ENCODE measurements at places on chromosomes 16 and 17.

DNA sequence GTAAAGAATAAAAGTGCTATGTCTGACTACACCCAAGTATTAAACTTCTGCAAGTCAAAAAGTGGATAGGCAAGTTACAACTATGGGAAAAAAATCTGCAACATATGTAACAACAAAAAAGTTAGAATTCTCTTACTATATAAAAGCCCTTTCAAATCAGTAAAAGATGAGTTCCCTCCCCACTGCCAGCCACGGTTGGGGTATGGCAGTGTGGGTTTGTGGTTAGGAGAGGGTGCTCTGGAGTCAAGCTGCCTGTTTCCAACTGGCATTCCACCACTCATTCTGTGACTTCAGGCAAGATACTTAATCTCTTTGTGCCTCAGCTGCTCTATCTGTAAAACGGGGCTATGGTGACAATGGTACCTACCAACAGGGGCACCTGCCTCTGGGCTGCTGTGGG is 26.6 kb upstream of the MFSD6L start:
- DNase-seq = no peak

- DNase-seq = no peak
These were observed 152.0 kb downstream of the C16orf95 start for GRCh38 chr16:87165151-87165550.

- no peak for DNase-seq
These were observed at the start of gene KCNG4 for GRCh38 chr16:84239909-84240308. TSS of gene KCNG4 (minus strand) at chr16:84240012. CDS start at chr16:84237485, 2,527 bp downstream.

DNA sequence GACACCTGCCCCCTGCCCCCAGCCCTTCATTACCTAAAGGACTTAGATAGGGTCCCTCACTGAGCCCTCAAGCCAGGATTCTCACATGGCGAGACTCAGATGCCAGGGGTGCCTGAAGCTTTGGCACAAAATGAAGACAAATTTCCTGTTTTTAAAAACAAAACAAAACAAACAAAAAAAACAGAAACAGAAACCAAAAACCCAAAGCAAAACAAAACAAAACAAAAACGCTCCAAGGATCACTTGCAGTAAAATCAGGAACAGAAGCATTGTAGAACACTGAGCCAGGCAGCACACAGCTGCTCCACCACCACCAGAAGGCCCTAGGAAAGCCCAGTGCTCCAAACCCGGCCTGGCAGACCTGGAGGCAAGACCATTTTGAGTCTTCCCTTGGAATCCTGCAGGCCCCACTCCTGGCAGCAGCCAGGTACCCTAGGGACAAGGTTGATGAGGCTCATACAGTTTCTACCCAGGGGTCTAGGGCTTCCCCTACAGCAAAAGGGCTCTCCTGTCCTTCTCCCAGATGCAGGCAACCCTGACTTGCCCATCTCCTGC is 20.8 kb downstream of the MYO18A start:
- DNase-seq = no peak

- no peak for DNase-seq
These were observed 195.3 kb upstream of the AXIN2 start for GRCh38 chr17:65756760-65757159.

GRCh38 chr16:90070440-90070839 is 6.7 kb downstream of the PRDM7 start:
- no peak for DNase-seq

DNA sequence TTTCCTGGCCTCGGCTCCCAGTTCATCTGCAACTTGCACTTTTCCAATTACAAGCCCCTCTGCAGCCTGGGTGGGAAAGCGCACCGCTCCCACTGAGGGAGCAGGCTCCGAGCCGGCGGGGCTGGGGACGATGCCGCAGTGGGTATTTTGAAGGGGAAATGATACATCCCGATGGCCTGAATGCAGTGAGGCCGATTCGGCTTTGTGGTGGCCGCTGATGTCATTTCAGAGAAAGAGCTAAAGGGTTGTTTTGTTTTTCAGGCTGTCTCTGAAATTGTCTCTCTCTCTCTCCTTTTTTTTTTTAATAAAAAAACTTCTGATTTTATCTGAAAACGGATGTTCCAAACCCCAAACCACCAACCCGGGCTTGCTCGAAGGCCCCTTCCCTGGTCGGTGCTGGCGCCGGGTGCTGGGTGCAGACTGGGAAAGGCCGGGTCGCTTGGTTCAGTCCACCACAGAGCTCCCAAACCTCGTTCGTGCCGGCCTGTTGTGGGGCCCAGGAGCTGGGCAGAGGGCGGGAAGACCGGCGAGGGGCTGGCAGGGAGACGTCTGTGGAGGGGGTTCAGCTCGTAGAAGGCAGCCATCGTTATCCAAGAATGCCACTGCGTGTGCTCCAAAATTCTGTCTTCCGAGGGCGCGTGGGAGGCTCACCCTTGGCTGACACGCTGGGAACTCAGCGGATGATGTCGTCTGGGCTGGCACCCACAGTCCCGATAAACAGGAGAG is 102.8 kb downstream of the FOXL1 start:
- DNase-seq = no peak

DNA sequence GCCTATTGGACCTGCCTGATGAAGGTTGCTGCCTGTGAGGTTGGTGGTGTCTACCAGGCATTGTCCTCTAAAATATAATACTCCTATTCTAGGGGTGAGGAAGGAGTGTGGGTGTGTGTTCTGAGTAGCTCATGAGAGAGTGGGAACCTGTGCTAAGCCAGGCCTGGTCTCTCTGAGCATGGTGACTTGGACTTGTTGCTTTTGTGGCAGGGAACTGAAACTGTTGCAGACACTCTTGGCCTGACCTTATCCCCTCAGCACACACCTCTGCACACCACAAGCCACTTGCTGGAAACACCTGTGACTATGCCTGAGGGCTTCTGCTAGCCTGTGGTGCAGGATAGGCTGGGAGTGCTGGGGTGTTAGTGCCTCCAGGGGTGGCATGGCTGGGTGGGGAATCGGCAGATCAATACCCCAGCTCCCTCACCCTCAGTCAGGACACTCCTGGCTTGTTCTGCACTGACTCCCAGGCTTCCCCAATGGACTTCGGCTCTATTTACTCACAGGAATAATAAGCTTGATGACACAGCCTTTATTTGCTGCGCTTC is 29.9 kb downstream of the PLCG2 start:
- DNase-seq = no peak

DNA sequence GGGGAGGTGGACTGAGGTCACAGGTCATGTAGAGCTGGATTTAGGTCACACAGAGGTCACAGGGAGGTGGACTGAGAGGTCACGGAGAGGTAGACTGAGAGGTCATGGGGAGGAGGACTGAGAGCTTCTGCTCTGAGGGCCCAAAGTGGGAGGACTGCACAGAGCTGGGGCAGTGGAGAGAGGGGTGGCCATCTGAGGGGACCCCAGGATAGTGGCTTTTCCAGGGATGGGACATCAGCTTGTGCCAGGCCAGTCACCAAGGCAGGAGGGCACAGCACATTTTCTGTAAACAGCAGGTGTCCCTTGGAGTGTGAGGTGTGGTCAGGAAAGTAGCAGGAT is 26.1 kb upstream of the JPT2 start:
- no peak for DNase-seq

DNA sequence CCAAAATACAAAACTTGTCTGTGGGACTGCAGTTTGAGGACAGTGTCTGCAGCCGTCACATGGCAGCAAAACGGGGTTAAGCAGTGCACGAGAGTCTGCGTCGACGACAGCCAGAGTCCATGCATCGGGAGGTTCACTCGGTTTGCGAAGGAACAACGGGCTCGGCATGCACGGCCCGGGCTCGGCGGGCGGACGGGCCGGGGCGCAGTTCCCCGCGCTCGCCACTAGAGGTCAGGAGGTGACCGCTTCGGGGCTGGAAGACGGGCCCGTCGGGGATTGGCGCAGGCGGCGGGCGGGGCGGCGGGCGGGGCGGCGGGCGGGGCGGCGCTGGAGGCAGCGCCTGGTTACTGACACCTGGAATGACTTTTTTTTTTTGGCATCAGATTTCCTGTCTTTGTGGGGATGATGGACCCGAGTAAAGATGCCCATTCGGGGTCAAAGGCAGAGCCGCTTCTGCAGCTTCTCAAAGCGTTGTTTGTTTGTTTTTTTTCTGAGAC is 6.5 kb downstream of the SCGB1C2 start:
- DNase-seq = no peak

DNA sequence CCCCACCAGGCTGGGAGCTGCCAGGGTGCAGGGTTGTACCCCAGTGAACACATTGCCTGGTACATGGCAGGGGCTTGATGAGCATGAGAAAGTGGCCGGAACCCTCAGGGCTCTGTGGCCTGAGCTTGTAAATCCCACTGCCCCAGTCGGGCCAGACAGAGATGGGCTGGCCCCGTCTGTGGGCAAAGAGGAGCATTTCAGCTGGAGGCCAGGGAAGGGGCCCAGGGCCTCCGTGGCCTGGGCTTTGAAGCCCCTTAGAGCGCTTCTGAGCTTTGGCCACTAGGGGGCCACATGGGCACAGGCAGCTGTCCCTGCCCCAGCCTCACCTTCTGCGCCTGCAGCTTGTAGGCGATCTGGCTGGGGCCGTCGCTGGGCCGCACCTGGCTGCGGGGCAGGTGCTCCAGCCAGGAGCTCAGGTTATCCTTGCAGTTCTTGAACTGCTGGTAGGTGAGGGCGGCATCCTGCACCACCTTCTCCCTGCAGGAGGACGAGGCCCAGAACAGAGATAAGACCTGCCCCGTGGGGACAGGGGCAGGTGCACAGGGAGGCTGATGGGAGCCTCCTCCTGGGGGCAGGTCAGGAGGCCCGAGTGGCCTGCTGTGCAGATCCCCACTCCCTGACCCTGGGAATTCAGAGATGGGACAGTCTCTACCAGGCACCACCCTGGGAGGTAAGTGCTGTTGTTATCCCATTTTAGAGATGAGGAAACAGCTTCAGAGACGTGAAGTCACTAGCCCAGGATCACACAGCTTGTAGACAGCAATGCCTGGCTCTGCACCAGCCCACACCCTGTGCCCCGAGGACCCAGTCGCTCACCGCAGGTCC is 12.8 kb downstream of the EVPL start:
- no peak for DNase-seq
